Frontal cortex (tissue), 4 donors: ENCODE measurements at places on chromosomes 1 and 21.

DNA sequence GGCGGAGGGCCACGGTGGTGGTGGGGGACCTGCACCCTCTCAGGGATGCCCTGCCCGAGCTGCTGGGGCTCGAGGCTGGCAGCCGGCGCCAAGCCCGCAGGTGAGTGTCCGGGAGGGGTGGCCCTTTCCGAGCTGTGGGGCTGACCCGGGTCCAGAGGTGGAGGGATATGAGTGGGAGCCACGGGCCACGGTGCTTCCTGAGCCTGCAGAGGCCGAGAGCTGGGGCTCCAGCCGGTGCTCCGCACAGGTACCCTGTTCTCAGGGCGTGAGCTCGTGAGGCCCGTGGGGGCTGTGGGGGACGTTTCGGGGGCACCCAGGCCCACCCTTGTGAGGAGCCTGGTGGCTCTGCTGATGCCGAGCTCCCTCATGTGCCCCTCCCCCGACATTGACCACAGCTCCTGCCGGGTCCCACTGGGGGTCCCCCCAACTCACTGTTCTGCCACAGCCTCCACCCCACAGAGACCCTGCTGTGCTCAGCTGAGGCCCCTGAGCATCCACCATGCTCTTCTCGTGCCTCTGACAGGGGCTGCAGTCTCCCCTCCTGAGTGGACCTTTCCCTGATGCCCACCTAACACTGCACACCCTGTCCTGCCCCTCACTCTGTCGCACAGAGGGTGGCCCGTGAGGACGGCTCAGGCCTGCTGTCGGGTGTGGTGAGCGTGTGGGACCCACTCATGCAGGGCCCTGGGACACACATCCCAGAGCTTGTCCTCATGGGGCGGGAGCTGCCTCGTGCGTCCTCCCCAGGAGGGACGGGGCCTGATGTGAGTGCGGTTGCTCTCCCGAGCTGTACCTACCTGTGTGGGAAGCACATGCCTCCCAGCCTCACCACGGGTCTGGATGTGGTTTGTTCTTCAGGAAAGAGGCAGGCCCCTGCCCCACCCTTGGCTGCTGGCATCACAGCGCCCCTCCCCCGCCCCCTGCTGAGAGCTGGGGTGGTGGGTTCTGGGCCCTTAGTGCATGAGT, 27.5 kb downstream of the SLX9 start:
- DNase-seq = no peak

DNA sequence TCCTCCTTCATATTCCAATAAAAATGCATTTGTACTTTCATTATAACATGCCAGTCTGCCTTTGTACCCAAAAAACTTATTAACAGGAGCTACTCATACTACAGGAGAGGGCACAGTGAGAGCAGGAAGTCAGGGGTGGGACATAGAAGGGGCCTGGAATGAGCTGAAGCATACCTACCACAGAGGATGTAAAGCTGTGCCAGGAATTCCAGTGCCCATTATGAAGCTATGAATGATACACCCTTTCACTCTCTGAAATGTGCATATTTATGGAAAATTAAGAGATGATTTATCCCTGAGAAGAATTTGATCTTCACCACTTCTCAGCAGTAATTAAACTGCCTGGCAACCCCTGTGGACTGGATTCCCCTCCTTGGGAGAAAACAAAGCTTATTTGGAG, 65.8 kb downstream of the ATP5PO start:
- no peak for DNase-seq

- DNase-seq = no peak
Observed at GRCh38 chr1:23930861-23931490, 17.8 kb upstream of the CNR2 start.

DNA sequence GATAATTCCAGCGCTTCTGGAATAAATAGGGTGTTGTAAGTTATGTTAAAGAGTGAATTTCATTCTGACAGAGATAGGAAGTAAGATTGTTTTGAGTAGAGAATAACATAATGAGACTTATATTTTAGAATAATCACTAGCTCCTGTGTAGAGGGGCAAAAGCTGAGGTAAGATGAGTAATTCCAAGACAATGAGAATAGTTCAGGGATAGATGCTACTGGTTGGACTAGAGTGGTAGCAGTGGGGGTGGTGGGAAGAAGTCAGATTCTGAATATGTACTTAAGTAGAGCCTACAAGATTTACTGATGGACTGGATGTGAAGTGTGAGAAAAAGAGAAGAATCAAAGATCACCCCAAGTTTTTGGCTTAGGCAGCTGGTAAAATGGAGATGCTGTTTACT, 23.3 kb upstream of the MOV10 start:
- no peak for DNase-seq

DNA sequence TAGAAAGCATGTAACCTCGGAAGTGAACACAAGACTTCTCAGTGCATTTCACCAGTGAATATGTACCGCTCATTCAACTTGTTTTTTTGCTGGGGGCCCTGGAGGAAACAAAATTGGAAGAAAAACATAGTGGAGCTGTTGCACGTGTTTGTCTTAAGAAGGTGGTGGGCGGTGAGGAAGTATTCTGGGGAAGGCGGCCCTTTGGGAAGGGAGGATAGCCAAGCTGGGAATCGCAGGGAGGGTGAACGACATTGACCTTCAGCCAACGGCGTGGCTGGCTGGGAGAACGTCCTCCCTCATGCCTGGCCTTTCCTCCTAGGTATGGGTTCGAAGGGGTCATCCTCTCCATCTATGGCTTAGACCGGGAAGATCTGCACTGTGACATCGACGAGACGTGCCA, 19.4 kb downstream of the TFF3 start:
- no peak for DNase-seq

DNA sequence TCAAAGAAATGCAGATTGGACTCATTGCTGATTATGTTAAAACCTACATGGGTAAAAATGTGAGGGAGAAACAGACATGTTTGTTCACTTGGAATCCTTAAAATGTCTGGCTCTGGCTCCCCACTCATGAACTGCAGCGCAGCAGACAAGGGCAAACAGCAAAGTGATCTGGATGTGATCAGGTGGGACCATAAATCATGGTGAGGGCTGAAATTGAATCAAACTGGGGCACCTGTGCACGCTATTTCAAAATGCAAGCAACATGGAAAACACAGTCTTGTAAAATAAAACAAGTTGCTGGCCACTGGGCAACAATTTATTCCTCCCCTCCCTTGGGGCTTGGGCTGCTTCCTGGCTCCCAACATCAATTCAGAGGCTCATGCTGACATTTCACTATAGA, 373.4 kb downstream of the SEC16B start:
- no peak for DNase-seq

- no peak for DNase-seq
Observed at GRCh38 chr21:28789523-28789922, 203.2 kb downstream of the LTN1 start.

DNA sequence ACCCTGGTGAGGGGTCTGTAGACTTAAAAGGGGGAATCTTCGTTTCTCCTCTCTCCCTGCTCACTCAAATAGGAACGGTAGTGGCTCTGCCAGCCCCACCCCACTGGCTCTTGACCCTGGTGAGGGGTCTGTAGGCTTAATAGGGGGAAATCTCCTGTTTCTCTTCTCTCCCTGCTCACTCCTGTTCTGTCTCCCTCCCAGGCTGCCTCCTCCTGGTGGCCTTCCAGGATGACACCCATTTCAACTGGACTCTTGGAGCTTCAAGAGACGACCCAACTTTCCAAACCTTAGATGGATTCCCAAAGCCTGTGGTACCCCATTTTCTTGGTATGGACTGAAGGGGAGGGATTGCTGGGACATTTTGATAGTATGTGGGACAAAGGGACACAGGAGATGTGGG, 1.4 kb upstream of the EPHB2 start:
- DNase-seq = no peak

DNA sequence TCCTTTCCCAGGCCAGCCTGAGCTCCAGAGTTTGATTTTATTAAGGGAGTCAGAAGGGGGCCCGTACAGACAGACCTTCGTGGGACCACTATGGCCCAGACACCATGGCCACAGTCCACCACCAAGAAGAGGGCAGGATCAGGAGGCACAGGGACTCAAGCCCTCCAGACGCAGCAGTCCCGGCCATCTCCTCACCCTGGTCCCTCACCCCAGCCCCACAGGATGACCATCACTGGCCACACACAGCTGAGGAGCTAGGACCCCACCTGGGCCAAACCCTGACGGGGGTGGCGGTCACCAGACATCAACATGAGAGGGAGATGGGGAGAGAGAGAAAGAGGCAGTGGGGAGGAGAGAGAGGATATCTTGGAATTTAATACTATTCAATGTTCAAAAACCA, 29.2 kb upstream of the AGPAT3 start:
- DNase-seq = no peak

GRCh38 chr1:155598842-155599331, 11.1 kb upstream of the MSTO1 start:
- DNase-seq = no peak
